IgD-negative memory B cell (primary cell): ENCODE measurements at places on chromosomes 11 and 22. TPM values are rescaled to one million over a fixed set of nuclear protein-coding genes. Genes with fewer than 3 reads are reported as not detected.

The BEST1 gene
- polyA plus RNA-seq, result 1.2 TPM

The AQP11 gene
- 0.48 TPM for polyA plus RNA-seq

The CCDC87 gene
- not detected for polyA plus RNA-seq

The MYEOV gene
- polyA plus RNA-seq, result 1.4 TPM
